ENCODE measurements at places on chromosomes 7 and 10.

DNA sequence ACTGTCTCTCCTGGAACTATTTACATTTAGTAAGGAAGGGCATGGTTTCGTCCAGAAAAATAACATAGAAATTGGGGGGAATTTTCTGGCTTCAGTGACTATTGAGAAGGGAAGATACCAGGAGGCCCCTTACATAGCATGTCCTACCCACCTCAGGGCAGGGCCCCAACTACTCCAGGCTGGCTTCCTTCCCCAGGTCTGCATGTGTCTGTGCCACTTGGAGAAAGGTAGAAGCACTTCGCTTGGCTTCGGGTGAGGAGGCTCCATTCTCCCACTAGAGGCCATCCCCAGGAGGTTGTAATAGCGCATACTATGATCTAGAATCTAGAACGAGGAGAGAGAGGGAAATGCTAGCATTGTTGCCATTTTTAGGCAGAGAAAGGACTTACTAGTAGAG, 14.7 kb downstream of the LRGUK start:
- DNase-seq: no peak

DNA sequence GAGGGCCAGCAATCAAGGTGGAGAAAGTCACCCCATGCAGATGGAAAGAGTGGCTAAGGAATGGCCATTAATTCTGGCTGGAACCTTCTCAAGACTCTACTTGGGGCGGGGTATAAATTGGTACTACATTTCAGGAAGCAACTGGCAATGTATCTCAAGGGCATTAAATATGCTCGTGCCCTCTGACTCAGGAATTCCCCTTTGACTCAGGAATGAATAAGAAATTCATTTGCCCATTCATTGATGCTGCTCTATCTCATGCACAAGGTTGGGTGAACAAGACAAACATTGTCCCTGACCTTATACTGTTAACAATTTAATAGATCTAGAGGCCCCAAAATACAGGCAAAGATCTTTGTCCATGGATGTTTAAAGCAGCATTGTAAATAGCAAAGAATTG, 188.1 kb downstream of the MYOF start:
- DNase-seq: no peak

GRCh38 chr10:99276848-99277486, 41.3 kb upstream of the HPSE2 start:
- no peak for DNase-seq

GRCh38 chr7:34109936-34110780, 204.8 kb downstream of the BMPER start:
- DNase-seq: no peak

- no peak for DNase-seq
Observed at GRCh38 chr7:155194382-155195140, 103.1 kb upstream of the INSIG1 start.

DNA sequence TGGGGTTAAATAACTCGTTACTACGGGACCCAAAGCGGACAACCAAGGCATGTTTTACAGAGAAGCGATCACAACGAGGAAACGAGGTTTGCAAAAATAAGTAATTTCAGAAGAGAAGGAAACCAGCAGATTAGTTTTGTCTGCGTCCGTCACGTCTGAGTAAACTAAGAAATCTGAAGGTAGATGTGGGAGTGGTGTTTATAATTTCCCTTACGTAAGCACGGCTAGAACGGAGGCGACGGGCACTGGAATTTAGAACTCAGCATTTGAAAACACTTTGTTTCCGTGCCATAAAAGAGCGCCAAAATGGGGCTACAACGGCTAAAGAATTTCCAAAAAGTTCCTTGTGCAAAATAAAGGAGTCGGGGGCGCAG, 718 bp upstream of the UMAD1 start:
- DNase-seq: peak; percentile 70

- no peak for DNase-seq
Observed at GRCh38 chr10:119209736-119210355, 2.5 kb downstream of the GRK5 start.

- peak; percentile 22 for DNase-seq
Observed at GRCh38 chr7:139232377-139232717, 1.3 kb downstream of the UBN2 start.

DNA sequence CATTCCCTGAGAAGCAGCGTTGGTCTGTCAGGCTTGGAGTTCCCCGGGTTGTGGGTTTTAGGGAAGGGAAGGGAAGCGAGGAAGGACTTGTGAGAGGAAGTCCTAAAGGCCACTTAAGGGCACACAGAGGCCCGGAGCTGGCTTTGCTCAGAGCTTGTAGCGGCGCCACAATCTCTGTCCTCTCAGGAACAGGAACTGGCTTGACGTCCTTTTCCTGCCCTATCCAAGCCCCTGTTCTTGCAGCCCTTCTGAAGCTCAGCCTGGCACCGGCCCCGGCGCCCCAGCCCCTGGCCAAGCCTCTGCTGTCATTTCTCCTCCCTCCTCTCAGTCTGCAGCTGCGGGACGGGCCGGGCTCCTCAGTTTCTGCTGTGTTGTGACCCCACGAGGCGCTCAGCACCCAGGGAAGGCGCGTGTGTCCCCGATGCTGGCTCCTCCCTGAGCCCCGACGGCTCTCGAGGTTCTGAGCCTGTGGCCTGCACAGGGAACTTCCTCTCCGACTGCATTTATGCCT, at the start of gene GIMAP8:
GIMAP8 (plus strand) TSS at position 140 of the 511 bp plus-strand sequence. CDS start 16,069 bp downstream, outside the sequence.
- DNase-seq: peak; percentile 65

- DNase-seq: no peak
Observed at GRCh38 chr10:124332426-124332825, 86.3 kb downstream of the OAT start.

- DNase-seq: no peak
Observed at GRCh38 chr10:95445223-95445836, 115.8 kb downstream of the SORBS1 start.

DNA sequence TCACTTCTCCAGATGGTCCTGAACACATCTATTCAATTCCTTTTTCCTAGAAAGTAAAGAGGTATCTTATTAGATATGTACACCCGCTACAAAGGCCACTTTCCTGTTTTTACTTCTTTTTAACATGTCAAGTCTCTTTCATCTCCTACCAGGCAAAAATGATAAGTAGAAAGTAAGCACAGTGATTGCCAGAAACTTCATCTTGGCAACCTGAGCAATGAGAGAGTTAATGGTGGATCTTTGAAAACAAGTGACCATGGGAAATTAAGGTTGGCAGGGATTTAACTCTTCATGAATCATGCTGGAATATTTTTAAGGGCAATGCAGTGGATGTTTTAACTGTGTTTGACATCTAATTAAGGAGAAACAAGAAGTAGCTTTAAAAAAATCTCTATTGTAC, 2.7 kb downstream of the SEMA3A start:
- DNase-seq: no peak

GRCh38 chr7:120475994-120476393, 203.0 kb downstream of the KCND2 start:
- no peak for DNase-seq

DNA sequence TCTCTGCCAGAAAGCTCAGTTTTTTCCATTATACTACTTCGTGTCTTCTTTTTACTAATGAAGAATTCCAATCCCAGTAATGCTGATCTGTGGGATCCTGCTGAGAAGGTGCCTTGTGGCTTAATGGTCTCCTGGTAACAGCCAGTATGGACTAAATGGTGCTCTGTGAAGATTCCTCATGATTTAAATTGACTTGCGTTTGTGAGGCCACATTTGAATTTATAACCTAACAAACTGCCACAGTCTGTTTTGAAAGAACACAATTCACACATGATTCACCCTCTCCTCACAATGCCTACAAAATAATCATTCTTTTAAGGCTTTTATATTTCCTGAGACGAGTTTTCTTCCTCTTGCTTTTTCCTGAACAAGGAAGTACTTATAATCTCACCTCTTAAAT, 140.0 kb downstream of the MBL2 start:
- no peak for DNase-seq

- no peak for DNase-seq
Observed at GRCh38 chr7:116434820-116435341, 64.7 kb upstream of the CAV2 start.

GRCh38 chr10:71216751-71217265, 4.4 kb downstream of the UNC5B start:
- no peak for DNase-seq

- DNase-seq: no peak
Observed at GRCh38 chr7:129115676-129116075, 28.8 kb upstream of the TSPAN33 start.

- DNase-seq: no peak
Observed at GRCh38 chr10:63206997-63207811, 74.1 kb downstream of the NRBF2 start.

- no peak for DNase-seq
Observed at GRCh38 chr7:115933471-115933870, 97.1 kb downstream of the TFEC start.

DNA sequence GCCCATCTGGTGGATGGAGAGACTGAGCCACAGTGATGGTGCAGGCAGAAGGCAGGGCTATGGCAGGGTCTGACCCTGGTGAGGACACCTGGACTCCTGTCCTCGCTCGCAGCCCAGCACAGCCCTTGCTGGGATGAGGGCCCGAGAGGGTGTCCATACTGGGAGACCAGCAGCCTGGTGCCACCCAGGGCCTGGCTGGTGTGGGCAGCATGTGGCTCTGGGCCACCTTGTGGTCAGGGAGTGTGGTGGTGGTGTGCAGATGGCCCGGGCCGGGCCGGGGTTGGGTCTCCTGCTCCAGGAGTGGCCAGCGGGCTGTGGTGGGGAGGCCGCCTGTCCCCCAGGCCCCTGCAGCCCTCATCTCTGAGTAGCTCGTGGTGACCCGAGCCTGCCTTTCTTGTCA, 14.9 kb downstream of the ADCY1 start:
- DNase-seq: no peak

GRCh38 chr7:30755384-30756154, 3.6 kb downstream of the INMT start:
- no peak for DNase-seq

DNA sequence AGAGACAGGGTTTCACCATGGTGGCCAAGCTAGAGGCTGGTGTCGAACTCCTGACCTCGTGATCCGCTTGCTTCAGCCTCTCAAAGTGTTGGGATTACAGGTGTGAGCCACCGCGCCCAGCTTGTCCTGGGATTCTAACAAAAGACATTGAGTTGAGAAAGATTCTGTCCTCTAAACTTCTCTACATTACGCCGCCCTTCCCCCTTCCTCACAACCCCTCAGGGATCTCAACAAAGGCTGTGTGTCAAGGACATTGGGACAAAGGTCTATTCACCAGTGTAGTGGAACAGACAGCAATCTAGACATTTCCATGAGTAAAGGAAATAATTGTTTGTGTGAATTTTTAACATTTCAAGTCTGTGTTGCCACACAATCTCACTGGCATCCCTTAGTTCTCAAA, 68.8 kb upstream of the KIF5B start:
- DNase-seq: no peak

- DNase-seq: no peak
Observed at GRCh38 chr7:39428221-39428620, 138.0 kb upstream of the YAE1 start.

DNA sequence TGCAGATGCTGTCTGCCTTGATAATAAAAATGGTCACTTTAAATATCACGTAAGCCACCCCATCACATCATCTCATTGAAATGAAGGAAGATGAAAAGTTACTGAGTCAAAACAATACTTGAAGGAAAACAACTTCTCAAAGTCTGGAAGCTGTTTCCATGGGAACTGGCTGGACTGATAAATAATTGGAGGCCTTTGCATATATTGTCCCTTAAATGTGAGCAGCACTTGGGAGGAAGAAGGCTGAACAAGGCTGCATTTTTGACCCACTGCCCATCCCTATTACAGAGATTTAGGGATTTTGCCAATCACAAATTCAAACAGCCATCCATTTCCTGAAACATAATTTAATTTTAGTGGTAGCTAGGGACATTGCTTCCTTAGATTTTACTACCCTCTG, 18.2 kb upstream of the MAGI2 start:
- no peak for DNase-seq

GRCh38 chr7:50564640-50565558, at the start of gene DDC:
Gene DDC (minus strand): TSS chr7:50565405. CDS start chr7:50544085, 21,320 bp downstream.
- DNase-seq: no peak

GRCh38 chr10:61896854-61897661, 4.4 kb upstream of the ARID5B start:
- DNase-seq: peak; percentile 88

- DNase-seq: peak; percentile 40
Observed at GRCh38 chr10:32318476-32318896, 28.5 kb downstream of the EPC1 start.

GRCh38 chr7:56115852-56116538, at the start of gene NUPR2:
Gene NUPR2 (minus strand): TSS chr7:56116417. CDS start chr7:56116314, 103 bp downstream.
- no peak for DNase-seq

- no peak for DNase-seq
Observed at GRCh38 chr10:124350806-124351205, 67.9 kb downstream of the OAT start.

GRCh38 chr10:7337431-7338171, 73.2 kb downstream of the SFMBT2 start:
- no peak for DNase-seq

DNA sequence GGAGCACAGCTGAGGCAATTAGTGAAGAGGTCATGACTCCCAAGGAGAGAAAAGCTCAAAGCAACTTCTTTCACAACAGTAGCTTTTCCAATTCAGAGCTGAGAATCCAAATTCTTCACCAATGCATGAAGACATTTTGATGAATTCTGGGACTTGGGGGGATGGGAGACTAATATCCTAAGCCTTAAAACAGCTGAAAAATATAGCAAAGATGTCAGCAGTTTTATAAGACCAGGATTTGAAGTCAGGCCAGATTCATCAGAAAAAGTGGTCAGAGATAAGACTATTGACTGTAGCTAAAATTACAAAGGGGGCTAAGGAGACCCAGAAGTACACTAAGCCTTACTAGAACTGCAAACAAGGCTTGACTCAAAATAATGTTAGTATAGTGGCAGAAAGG, 51.6 kb downstream of the GPR141 start:
- DNase-seq: no peak

DNA sequence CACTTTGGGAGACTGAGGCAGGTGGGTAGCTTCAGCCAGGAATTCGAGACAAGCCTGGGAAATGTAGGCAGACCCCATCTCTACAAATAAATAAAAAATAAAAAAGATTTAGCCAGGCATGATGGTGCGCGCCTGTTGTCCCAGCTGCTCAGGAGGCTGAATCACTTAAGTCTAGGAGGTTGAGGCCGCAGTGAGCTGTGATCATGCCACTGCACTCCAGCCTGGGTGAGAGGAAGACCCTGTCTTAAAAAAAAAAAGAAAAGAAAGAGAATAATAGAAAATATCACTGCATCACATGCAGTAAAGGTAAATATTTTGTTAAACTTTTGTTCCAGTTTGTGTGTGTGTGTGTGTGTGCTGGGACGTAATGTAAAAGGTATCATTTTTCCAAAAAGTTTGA, 3.0 kb downstream of the STRIP2 start:
- no peak for DNase-seq

GRCh38 chr10:96339956-96340904, 18.6 kb downstream of the OPALIN start:
- DNase-seq: peak; percentile 52

- DNase-seq: no peak
Observed at GRCh38 chr10:43055991-43056567, 20.8 kb upstream of the RET start.

- no peak for DNase-seq
Observed at GRCh38 chr10:65135508-65135907, 1614.3 kb downstream of the REEP3 start.

- no peak for DNase-seq
Observed at GRCh38 chr7:158101821-158102450, 485.7 kb downstream of the PTPRN2 start.
